ENCODE measurements at places on chromosomes 4 and X.

GRCh38 chr4:123068081-123068480 lies 145.7 kb upstream of the NUDT6 start:
- no peak for DNase-seq

DNA sequence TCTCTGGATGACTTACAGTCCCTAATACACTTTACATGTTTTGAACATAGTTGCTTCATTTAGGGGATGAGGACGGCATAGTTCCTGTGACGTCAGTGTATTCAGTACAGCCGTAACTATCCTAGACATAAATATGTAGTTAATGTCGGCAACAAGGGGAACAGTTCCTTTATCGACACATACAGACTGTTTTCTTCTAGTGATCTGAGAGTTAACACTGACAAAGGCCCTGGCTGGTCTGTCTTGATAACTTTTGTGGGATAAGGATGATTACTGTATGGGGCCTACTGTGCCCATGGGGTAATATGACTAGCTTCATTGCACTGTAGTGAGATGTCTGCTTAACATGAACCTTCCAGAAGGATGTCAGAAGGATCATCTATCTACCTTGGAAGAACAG lies 131.2 kb downstream of the ZNF518B start:
- DNase-seq, result no peak

DNA sequence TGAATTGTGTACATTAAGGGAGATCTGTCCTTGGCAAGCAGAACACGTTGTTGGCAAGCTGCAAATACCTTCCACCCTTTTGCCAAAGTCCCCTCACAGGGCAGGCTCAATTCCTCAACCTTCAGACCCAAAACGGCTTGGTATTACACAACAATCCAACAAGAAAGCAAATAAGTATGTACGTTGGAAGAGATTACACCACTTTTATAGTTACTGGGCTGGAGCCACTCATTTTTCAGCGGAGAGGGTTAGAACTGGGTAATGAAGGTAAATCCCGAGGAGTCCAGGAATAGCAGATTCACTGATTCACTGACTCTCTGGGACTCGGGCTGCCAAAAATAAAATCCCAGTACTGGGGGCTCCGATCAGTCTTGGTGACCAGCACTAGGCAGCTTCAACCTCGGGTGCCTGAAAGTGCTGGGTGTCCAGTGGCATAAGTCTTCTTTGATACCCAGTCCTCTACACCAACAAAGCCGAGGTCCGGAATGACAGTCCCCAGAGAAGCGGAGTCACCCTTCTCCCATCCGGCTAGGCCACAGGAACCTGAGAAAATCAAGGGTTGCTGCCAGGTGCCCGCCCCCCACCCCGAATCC lies 587 bp downstream of the TIMM8A start:
- no peak for DNase-seq

DNA sequence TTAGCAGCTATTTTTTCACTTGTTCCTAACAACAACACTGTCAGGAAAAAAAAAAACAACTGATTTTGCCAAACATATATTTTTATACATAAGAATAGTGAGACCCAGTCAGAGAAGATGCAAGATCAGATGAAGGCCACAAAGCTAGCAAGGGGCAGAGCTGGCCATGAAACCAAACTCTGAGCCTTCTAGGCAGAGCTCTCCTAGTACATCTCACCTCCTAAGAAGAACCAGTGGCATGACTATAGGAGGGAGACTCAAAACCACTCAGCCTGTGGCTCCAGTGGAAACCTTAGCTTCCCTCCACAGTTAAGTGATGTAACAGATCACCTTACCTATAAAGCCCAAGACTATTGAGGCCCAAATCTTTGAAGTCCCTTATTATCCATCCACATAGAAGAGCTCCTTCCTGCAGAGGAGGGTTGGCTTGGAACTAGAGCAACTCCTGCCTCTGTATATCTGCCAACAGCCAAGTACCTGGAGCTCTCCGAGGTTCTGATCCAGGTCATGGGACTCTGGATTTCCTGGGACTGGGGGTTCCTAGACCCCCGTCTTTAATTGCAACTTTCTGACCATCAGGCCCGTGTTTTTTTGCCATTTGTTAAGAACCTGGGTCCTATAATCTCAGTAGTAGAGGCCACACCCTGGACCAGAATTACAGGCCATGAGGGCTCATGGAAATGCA lies 136.5 kb downstream of the SH3KBP1 start:
- DNase-seq, result no peak

DNA sequence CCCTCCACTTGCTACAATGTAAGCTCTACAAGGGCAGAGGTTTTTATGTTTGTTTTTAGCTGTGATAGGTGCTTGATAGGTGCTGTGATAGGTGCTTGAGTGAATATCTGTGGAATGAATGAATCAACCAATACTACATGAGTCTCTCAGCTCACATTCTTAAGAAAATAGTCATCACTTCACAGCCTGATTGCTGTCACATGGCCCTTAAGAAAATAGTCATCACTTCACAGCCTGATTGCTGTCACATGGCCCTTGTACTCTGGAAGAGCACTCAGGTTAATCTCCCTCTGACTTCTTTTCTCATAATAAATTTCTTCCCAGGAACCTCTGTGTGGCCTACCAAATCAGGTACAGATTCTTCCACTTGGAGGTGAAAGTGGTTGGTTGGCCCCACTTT lies 335.2 kb downstream of the TENM3 start:
- DNase-seq, result no peak

GRCh38 chr4:61373901-61374440 lies 173.8 kb downstream of the ADGRL3 start:
- no peak for DNase-seq

DNA sequence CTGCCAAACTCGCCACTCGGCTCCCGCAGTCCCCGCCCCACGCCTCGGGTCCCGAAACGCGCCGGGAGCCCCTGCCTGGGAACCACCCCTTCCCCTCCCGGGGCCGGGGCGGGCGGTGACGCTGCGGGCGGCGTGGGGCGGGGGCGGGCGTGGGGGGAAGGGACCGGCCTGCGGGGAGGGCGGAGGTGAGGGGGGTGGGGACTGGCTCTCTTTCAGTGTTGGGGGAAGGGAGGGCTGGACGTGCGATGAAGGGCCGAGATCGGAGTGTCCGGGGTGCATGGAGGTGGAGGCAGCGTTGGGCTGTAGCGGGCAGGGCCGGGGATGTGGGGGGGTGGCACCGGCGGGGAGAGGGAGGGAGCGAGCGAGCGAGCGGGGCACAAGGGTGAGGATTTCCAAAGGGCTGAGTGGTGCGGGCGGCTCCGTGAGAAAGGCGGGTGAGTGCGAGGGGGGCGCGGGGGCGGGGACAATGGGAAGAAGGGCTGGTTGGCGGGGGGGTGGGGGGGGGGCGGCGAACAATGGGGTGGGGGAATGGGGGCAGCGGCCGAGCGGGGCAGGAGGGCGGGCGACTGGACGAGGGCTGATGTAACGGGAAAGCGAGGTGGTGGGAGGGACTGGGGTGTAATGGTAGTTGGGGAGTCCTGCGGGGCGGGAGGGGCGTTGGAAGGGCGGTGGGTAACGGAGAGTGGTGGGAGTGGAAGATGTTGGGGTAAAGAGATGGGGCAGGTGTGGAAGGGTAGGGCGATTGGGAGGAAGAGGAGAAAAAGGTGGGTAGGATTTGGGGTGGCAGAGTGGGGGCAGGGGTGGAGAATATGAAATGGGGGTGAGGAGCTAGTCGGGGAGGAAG lies 578 bp downstream of the DCUN1D4 start:
- no peak for DNase-seq

DNA sequence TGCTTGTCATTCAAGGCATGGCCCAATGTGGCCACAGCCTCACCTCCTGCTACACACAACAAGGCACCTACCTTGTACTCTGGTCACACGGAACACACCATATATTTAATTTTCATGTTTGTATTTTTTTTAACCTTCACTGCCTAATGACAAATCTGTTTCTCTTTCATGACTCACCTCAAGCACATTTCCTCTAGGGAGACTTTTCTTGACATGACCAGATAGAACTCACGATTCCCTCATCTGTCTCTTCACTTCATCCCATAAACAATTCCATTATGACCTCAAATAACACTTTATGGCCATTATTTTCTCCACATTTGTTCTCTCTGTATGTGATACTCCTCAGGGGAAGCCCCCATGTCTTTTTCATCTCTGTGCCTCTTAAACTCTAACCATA lies 11.1 kb downstream of the DRP2 start:
- DNase-seq, result no peak

GRCh38 chrX:11131146-11131545 lies 20.0 kb downstream of the HCCS start:
- no peak for DNase-seq

DNA sequence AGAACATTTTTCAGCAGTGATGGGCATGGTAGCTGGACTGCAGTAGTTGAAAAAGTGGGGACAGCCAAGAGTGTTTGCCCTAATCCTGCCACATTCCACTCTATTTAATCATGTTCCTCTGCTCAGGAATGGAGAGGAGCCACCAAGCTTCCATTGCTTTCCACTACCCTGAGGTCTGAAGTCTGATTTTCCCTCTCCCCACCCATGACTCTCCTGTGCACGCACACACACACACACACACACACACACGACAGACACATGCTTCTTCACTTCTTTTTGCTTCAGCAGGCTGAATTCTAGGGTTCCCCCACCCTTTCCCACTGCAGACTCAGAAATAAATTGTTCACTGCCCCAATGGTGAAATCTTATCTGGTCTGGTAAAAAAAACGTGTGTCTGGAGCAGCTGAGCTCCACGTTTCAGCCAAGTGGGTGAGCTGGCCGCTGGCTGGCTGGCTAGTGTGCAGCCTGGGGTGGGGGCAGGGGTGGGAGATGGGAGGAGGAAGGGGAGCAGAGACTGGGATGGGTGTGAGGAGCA lies 142.7 kb upstream of the NALF2 start:
- no peak for DNase-seq

DNA sequence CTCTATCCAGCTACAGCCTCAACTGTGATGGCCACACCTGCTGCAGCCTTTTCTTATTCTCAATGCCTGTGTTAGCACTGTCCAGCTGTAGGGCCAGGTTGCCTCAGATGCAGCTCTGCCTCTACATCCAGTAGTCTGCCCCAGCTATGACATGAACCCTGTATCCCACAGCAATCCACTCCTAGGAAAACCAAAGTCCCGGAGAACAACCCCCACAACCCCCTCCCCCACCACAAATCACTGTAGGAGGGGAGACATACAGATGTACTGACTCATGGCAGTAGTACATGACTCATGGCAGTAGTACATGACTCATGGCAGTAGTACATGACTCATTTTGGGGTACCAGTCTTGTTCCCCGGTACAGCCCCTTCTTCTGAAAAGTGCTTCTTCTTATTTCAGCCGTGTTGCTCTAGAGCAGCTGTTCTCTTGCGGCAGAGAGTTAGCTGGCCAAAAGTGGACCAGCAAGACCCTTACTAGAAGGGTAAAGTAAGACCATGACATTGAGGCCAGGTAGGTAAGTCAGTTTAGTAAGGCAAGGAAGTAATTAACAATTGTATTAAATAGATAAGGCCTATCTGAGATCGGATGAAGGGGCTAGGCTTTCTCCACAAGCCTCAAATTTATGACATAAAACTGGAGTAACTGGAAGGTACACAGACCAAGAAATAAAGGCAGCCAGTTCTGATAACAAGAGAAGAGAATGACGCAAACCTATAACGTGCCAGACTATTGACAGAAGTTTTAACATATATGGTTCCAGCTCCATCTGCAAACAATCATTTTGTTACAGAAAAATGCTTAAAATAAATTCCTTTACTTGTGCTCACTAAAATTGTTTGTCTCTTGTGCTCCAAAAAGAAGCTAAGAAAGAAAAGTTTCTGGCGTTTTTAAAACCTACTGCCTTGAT lies 221.4 kb downstream of the TACR3 start:
- no peak for DNase-seq

GRCh38 chr4:82394896-82395295 lies 21.1 kb upstream of the HNRNPD start:
- DNase-seq, result no peak

GRCh38 chrX:551306-551705 lies 79.3 kb upstream of the SHOX start:
- DNase-seq, result no peak

DNA sequence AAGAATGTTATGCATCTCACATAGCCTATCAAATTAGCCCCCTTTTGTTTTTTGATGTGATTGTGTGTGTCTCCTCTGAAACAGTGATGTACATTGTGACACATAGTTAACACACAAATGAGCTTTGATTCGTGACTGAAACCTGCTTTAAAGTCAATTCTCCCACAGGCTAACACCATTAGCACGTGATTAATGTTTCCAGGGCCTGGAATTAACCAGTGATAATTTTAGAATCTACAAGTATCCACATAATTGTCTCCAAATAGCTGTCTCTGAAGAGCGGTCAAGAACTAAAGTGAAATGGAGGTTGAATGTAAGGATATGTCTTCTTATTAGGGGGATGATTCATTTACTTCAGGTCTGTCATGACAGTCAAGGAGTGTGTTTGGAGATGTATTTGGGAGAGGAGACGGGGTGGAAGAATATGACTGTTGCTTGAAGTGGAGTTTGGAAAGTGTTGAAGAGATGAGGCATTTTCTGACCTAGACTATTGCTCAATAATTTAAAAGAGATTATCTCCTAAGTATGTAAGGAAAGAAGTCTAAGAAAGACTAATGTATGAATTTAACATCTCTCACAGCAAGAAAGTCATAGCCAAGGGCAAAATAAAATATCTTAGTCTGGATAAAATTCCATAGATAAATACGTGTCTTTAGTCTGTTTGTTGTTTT lies 13.7 kb upstream of the RASGEF1B start:
- DNase-seq, result no peak

Data from stimulated activated CD4-positive, alpha-beta T cell treated with anti-CD3 and anti-CD28 coated beads, Interleukin-1b, Interleukin-23, amount 100 ng/mL, for 1 hour (primary cell).